Activated CD8-positive, alpha-beta T cell treated with anti-CD3 and anti-CD28 coated beads for 36 hours (primary cell): ENCODE measurements at places on chromosomes 2 and 18. TPM values are rescaled to one million over a fixed set of nuclear protein-coding genes. Genes with fewer than 3 reads are reported as not detected.

CACNB4 gene
- total RNA-seq: 0.34 TPM

PLEK gene
- 4.8 TPM for total RNA-seq

ANTXR1 gene
- 0.09 TPM for total RNA-seq

- H3K4me1 ChIP-seq: peaks cover 30% of the 10 kb centered on the region
- H3K27me3 ChIP-seq: no peaks in the 10 kb centered on the region
- no peaks in the 10 kb centered on the region for H3K36me3 ChIP-seq
These were observed 8.2 kb upstream of the MAP4K4 start for GRCh38 chr2:101689114-101689825.

- peak overlapping the region; percentile 99 for H3K27ac ChIP-seq
- H3K4me3 ChIP-seq: peak overlapping the region; percentile 94
- peak; percentile 39 for DNase-seq
- peaks cover 51% of the 10 kb centered on the region for H3K36me3 ChIP-seq
These were observed 4.6 kb downstream of the TGIF1 start for GRCh38 chr18:3454365-3455089.

GRCh38 chr18:26784599-26784998 lies 80.9 kb downstream of the AQP4 start:
- H3K36me3 ChIP-seq: no peaks in the 10 kb centered on the region
- no peaks in the 10 kb centered on the region for H3K4me1 ChIP-seq
- no peak for DNase-seq
- no peaks in the 10 kb centered on the region for H3K27me3 ChIP-seq
- H3K27ac ChIP-seq: no peak overlapping the region

DNA sequence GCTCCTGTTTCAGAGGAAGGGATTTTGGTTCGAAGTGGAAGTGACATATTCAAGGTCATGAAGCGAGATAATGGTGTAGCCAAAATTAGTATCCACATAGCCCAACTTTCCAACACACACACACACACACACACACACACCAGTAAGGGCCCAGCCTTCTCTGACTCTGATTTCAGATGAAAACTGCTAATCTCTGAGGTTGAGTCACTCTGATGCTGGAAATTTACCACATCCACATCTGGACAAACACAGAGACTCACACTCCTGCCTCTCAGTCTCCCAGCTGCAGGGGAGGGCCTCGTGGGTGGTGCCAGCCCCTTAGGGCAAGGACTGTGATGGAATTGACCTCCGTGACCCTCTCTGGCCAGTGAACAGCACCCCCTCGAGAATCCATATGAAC lies 29.0 kb upstream of the SLC35F6 start:
- H3K27ac ChIP-seq: no peak overlapping the region
- H3K4me1 ChIP-seq: no peaks in the 10 kb centered on the region
- no peak overlapping the region for H3K4me3 ChIP-seq
- no peak for DNase-seq
- H3K27me3 ChIP-seq: peaks cover 2% of the 10 kb centered on the region

- no peaks in the 10 kb centered on the region for H3K36me3 ChIP-seq
- no peak overlapping the region for H3K4me3 ChIP-seq
- H3K27me3 ChIP-seq: peaks cover 7% of the 10 kb centered on the region
- H3K27ac ChIP-seq: no peak overlapping the region
- H3K4me1 ChIP-seq: no peaks in the 10 kb centered on the region
- DNase-seq: no peak
These were observed 340.6 kb downstream of the HRH4 start for GRCh38 chr18:24801001-24801400.

DNA sequence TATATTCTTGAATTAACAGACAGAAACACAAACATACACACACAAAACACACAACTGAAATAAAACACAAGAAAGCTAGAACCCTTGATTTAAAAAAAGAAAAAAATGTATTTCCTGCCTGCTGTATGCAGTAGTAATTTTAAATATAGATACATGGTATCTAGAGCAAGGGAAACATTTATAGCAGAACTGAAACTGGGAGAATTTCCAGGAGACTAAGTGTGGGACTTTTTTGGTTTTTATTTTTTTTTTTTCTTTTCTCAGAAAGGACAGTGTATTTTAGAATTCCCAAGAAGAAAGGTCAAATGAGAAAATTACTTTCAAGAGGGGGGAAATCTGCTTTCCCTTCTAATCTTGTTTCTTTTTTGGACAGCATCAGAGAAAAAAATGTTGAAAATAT lies 558.9 kb upstream of the PKDCC start:
- no peak for DNase-seq
- H3K27me3 ChIP-seq: no peaks in the 10 kb centered on the region
- no peaks in the 10 kb centered on the region for H3K36me3 ChIP-seq
